NCI-H2081 treated with DMSO at 0.1 percent for 48 hours (cell line): ENCODE measurements at places on chromosomes 5 and 9.

DNA sequence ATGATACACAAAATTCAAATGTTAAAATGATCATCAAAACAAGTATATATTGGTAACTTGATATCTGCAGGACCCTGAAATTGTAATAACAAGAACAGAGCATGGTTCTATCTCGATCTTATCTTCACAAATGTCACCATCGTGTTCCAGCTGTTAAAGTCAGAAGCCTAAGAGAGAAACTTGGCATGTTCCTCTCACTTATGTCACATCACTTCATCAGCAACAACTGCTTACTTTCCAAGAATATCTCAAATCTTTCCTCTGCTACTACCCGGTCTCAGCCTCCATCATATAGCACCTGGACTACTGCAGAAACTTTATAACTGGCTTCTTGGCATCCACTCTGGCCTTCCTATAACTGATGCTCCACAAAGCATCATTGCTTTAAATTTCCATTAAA lies 84.9 kb downstream of the FBN2 start:
- DNase-seq: no peak

GRCh38 chr9:37984672-37985611 lies 81.0 kb upstream of the SLC25A51 start:
- peak; percentile 86 for DNase-seq

DNA sequence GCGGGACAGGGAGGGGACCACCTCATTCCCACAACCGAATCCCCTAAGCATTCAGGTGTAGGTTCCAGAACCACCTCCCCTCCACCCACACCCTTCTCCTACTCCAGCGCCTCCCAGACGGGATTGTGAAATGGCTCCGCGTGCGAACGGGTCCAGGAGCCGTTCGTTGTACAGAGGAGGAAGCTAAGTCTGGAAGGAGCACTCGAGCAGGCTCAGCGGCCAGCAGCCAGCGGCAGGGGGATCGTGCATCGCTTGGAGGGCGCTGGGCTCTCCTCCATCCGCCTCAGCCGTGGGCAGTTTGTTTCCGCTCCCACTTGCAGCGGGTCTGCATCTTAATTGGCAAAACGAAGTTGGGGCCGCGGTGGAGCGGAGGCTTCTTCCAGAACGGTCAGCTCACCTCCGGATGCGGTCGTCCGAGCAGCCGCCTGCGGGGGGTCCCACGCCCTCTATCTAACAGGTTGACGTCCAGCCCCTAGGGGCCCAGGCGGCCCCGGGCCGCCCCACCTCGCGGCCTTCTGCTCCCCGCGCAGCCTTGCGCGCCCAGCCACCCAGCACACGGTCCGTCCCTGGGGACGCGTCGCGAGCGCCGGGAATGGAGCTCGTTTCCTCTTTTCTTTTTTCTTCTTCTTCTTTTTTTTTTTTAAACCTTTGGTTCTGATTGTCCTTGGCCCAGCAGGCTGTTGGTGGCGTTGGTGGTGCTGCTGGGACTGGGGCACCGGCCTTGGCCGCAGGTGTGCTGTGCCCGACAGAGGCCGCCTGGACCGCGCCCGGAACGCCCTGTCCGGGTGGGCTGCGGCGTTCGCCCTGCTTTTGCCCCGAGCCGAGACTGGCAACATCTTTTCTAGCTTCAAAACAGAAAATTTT lies 3.9 kb upstream of the BARX1 start:
- no peak for DNase-seq

DNA sequence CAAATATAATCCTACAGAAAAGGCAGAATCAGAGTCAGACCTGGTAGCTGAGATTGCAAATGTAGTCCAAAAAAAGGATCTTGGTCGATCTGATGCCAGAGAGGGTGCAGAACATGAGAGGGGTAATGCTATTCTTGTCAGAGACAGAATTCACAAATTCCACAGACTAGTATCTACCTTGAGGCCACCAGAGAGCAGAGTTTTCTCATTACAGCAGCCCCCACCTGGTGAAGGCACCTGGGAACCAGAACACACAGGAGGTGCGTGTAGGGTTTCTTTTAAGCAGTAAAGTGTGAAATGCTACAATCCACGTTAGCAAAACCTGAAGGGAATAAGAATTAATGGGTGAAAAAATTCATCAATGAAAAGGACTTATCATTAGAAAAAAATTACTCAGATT lies 145.8 kb downstream of the GIN1 start:
- DNase-seq: no peak

DNA sequence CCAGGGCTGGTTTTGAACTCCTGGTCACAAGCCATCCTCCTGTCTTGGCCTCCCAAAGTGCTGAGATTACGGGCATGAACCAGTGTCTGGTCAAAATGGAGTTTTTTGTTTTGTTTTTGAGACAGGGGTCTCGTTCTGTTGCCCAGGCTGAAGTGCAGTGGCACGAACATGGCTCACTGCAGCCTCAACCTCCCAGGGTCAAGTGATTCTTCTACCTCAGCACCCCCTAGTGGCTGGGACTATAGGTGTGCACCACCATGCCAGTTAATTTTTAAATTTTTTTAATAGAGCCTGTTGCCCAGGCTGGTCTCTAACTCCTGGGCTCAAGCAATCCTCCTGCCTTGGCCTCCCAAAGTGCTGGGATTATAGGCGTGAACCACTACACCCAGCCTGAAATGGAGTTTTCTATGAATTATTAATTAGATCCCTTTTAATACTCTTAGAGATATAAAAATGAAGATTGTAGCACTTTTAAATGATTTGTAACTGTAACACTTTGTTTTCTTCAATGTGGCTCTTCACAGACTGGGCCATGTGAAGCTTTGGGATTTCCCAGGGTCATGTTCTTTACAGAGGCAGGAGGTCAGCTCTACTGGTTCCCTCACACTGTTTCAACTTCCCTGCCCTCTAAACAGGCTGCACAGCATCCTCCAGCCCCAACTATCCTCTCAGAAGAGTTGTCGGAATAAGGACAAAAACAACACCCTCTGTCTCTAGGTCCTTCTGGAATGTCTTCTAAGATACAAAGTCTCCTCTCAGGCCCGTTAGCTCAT lies 32.7 kb upstream of the SPARC start:
- no peak for DNase-seq

- DNase-seq: no peak
Observed at GRCh38 chr5:53030893-53031292, 41.7 kb downstream of the ITGA2 start.

DNA sequence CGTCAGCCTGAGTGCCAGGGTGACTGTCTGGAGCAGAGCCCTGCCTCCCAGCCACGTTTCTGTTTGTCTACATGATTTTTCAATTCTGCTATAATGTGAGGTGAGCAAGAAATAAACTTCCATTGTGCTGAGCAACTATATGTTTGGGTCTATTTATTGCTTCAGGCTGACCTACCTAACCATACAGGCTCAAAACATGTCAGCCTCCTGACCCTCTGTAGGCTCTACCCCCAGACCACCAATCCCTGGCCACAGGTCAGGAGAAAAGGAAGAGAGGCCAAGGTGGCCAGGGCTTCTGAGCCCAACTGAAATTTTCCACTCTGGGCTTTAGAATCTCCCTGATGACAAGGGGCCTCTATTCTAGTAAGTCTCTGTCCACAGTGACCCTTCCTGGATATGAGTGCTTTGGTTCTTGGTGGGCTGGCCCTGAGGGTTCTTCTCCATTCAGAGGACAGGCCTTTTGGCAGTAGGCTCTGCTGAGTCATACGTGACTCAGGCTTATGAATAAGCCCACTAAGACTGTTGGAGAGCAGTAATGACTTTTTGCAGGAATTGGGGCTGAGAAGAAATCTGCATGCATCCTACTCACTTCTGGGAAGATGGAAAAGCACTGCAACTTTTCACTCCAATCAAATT lies 117.2 kb upstream of the TBCA start:
- no peak for DNase-seq

DNA sequence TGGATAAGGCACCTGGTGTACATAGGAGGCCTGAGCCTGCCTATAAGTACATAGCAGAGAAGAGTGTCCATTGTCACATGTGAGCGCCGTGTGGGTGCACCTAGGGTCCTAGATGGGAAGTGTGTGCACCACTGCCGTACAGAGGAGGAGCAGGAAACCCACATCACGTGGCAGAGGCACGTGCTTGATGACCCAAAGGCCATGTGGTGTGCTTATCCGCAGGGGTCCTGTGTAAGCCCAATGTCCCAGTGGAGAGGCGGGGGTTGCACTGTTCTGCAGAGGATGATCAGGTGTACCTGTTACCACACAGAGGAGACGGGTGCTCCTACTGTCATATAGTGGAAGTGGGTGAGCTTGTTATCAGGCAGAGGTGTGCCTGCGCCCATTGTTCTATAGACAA lies 354.1 kb upstream of the IRX2 start:
- no peak for DNase-seq

DNA sequence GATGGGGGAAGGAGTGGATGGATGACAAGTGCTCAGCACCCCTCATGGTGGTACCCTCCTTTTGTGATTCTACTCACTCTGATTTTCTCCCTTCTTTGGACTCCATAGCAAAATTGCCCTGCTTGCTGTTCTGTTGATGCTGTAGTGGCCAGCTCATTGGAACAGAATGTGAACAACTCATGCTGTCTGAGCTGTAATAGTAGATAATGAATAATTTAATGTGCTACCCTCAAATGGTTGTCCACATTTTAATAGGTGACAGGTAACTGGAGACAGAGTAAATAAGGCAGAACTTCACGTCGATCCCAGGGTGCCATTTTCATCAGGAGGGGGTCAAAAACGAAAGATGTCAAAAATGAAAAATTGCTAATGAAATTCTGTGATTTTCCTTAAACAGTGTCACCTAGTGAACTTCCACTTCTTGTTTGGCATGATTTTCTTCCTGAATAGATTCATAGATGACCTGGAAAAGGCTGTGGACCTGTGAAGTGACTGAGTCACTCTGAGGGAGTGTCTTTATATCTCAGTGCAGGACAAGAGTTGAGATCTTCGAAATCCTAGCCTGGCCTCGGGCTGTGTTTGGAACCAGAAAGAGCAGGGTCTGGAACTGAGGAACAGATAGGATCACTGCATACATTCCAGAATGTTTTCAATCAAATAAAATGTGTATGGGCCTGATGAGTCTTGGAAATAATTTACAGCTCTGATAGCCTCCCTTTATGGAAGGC lies 270.2 kb downstream of the PSAT1 start:
- DNase-seq: no peak

GRCh38 chr9:18723366-18723765 lies 249.4 kb downstream of the ADAMTSL1 start:
- no peak for DNase-seq

GRCh38 chr9:94666364-94667099 lies 27.2 kb upstream of the FBP1 start:
- DNase-seq: no peak

GRCh38 chr9:138097501-138097991 lies 220.0 kb downstream of the CACNA1B start:
- DNase-seq: no peak

GRCh38 chr5:38612851-38613250 lies 56.4 kb upstream of the LIFR start:
- no peak for DNase-seq

DNA sequence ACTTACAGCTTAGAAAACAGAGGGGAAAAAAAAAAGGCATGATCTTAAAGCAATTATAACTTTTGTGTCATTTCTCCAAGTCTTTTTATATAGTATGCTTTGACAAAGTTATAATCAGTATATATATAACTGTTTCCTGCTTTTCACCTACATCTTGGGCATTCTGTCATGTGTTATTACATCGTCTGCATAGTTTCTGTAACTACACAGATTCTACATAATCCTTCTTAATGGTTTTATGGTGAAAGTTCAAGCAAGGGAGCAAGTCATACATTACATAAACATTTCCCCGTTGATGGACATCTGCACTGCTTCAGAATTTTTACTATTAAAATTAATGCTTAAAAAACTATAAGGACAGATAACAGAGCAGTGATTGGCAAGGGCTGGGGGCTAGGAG lies 12.1 kb downstream of the FEM1C start:
- no peak for DNase-seq

GRCh38 chr5:14131855-14132503 lies 11.2 kb upstream of the TRIO start:
- DNase-seq: no peak

DNA sequence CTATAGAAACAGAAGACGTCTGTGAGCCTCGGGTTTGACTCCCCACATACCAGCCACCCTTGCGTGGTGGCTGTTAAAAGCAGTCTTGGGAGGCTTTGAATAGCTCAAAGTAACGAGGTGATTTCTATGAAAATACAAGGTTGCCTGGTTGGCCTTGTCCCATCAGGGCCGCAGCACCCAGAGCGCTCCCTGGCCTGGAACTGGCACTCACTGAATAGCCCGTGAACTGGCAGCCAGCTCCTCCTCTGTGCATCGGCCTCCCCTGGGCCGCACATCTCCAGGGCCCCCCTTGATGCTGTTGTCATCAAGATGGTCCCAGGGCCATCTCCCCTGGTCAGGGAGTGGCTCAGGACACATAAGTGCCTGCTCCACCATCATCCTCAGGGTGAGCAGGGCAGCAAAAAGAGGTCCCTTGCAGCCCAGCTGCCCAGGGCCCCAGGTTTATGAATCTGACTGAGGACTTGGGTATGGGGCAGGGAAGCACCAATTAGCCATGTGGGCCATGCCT lies 144.6 kb upstream of the PPP1R26 start:
- no peak for DNase-seq

DNA sequence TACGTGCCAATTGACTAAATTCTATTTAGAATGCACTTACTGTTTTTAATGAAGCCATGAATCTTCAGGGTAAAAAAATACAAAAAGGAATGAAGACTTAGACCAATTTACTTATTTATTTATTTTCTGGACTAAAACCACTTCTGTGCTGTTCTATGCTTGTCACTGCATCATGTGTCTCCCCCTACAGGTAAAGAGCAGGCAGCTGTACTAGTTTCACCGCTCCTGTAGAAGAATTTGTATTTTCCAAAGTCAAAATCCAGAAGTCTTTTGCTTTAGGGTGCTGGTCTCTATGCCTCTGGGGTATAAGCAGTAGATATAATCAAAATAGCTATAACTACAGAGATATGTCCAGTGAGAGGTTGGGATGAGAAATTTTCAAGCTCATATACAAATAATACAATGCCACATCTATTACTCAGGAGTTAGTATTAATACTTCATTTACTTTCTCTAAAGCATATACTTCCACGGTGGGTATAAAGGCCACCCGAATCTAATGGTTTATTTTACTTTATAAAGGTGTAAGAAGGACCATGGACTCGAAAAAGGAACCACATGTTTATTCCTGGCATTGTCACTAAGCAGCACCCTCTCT lies 591.5 kb downstream of the RAB3C start:
- DNase-seq: peak; percentile 13

GRCh38 chr9:109017061-109017460 lies 3.8 kb upstream of the CTNNAL1 start:
- DNase-seq: no peak

- no peak for DNase-seq
Observed at GRCh38 chr5:6117212-6117611, 261.1 kb downstream of the MED10 start.

GRCh38 chr5:53031695-53032096 lies 42.5 kb downstream of the ITGA2 start:
- DNase-seq: no peak

DNA sequence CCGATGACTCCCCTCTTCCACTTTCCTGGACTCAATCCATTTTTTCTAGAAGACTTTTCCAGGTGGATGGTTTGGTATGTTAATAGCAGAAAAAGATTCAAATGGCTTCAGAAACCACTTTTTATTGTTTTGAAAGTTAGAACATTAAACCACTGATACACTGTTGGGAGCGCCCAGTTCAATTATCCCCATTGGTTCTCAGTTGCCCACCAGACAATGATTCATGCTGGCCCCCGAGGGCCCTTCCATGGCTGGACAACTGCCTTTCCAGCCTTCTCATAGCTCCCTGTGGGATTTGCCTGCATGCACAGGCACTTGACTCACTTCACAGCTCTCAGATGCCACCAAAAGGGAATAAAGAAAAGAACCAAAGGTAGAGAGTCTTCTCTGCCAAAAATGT lies 21.3 kb upstream of the ANKRD34B start:
- no peak for DNase-seq

GRCh38 chr5:137174196-137174595 lies 324.9 kb downstream of the SPOCK1 start:
- no peak for DNase-seq
